ENCODE measurements at places on chromosomes 11 and 22.

DNA sequence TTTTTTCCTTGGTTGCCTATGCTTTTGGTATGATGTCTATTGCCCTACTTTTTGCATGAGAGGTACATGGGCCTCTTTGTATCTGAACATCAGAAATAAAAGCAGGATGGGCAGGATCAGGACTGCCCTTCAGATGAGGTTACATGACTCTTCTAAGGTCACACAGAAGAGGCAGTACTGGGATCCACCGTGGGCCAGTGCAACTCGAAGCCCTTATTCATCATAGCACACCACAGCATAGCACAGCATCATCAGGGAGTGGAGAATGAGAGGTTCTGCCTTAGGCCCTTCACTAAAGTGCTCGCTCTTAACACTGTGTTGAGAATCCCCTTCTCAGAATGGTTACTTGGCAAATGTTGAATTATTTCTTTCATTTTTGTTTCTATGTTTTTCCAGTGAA is 88.3 kb downstream of the C22orf31 start:
- DNase-seq = no peak

DNA sequence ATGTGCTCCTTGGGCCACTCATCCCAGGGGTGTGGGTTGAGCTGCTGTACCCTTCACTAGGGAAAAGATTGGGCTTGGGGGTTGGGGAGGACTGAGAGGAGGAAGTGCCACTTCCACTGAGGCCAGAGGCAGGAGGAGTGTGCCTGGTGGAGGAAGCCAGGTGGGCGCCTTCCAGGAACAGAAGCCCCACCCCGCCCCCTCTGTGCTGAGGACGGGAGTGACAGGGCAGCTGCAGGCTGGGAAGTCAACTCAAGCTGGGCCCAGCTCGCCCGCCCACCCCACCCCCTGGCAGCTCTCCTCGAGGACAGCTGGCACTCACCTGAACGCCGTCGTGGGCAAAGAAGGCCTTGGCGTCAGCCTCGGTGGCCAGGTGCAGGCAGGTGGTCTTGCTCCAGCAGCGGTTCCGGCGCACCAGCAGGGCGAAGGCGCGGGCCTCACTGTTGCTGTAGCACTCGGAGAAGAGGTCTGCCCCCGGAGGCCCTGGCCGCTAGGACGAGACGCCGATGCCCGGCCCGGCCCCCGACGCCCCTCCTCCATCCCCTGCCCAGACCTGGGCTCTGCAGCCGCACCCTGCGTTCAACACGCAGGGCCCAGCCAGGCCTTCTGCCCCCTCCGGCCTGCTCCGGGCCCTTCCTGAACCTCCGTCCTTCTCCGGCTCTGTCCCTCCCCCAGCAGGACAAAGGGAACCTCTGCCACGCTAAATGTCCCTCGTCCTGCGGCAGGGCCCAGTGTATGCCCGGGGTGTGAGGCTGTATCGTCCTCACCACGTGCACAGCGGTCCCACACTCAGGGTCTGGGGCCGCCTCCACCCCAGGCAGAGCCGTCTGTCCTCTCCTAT is 13.4 kb downstream of the TSSC4 start:
- no peak for DNase-seq

- no peak for DNase-seq
Measured at GRCh38 chr11:65394125-65394536, 7.7 kb downstream of the FRMD8 start.

DNA sequence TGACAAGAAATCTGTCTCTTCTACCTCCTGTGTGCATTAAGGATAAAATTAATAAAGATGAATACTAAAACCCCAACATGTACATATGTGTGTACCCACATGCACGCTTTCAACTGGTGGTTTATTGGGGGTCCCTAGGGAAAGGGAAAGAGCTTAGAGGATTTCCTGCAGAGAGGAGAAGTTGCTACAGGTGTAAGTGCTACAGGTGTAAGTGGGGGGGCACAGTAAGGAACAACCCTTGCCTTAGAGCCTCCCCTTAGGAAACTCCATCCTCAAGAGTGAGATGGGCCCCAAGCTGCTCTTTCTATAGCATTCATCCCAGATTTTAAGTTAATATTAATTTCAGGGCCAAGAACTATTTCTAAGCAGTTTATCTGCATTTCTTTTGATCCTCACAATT is 11.9 kb upstream of the ABCC8 start:
- DNase-seq = no peak

GRCh38 chr22:31569126-31569525 is 72.8 kb downstream of the SFI1 start:
- no peak for DNase-seq

DNA sequence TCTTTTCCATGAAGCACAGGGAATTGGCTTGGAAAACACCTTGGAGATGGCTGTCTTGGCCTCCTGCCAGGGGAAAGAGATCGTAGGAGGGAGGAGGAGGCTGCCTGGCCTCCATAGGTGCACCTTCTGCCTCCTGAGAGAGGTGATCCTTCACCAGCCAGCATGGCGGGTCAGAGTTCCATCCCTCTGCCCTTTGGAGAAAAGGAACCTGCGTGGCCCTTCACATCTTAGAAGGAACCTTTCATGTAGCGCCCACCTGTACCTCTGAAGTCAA is 58.2 kb upstream of the DRD2 start:
- DNase-seq = no peak

DNA sequence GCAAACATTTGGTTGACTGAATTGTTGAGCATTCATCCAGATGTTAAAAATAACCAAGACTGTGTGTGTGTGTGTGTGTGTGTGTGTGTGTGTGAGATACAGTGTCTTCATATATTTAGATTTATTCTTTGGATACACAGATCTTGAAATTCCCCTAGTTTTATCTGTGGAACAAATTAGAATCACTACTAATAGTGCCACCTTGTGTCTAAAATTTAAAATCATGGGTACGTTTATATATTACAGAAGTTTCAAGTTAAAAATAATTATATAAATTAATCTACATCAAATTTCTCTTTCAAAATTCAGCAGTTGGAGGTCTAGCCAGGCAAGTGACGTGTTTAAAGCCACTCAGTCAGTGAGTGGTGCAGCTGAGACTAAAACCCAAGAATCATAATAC is 1566.2 kb upstream of the TENM4 start:
- DNase-seq = no peak

GRCh38 chr11:118342503-118343161 is at the start of gene CD3D:
Gene CD3D (minus strand): TSS chr11:118342705. CDS start chr11:118342607, 98 bp downstream.
- no peak for DNase-seq

- DNase-seq = no peak
Measured at GRCh38 chr22:20234760-20235388, 33.2 kb downstream of the RTN4R start.

DNA sequence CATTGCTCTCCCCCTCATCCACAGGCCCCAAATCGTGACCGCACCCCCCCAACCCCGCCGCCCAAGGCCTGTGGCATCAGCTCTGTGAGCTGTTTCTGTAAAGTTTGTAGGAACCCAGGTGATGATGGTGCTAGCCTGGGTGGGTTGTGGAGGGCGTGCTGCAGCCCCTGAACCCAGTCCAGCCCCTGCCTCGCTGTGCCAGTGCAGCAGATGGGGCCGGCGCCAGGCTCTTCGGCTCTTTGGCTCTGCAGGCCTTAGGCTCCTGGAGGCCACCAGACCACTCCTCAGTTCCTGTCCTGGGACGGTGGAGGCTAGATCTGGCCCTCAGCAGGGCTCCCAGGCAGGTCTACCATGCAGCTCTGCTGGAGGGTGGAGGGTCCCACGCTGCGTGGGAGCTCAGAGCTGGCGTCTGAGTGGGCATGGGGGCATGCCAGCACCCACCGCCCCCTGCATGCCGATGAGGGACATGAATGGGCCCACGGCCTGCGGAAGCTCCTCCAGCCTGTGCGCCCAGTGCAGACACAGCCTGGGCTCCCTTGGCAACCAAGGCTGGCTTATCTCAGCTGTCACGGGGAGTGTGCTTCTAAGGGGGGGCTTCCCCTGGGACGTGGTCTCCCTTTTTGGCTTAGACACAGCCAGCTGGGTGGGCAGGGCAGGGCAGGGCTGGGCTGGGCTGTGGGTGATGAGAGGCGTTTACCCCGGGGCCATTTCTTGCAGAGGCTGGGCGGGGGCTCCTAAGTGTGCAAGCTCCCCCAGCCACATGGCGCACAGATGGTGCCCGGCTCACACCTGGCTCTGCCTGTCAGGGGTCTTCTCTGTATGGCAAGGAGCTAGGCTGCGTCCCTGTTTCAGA is 1187.6 kb downstream of the BRD1 start:
- DNase-seq = no peak

DNA sequence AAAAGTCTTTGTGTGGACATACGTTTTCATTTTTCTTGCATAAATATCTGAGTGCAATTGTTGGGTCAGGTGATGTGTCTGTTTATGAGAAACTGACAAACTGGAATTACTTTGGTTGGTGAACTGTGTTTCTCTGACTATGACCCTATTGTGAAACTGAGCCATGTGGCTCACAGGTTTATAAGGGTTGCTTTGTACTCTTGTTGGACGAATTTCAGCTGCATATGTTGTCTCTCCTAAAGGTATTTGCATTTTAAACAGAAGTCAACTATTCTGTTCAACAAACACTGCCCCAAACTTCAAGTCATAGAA is 34.4 kb upstream of the RASD2 start:
- peak; percentile 46 for DNase-seq

GRCh38 chr22:37228106-37229011 is 15.7 kb downstream of the RAC2 start:
- DNase-seq = no peak

DNA sequence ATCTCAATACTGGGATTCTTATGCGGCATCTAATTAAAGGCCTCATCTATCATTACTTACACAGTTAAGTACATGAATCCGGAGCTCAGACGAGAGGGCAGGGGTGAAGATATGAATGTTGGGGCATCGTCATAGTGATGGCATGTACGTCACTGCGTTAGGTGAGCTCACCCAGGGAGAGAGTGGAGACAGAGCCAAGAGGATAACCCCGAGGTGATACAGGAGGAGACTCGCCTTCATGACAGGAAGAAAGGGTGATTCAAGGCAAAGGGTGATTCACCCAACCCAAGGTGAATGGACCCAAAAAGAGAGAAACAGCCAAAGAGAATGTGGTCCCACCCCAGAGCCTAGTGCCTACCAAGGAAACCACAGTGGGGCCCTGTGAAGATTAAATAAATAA is 132.9 kb upstream of the BLID start:
- DNase-seq = no peak

DNA sequence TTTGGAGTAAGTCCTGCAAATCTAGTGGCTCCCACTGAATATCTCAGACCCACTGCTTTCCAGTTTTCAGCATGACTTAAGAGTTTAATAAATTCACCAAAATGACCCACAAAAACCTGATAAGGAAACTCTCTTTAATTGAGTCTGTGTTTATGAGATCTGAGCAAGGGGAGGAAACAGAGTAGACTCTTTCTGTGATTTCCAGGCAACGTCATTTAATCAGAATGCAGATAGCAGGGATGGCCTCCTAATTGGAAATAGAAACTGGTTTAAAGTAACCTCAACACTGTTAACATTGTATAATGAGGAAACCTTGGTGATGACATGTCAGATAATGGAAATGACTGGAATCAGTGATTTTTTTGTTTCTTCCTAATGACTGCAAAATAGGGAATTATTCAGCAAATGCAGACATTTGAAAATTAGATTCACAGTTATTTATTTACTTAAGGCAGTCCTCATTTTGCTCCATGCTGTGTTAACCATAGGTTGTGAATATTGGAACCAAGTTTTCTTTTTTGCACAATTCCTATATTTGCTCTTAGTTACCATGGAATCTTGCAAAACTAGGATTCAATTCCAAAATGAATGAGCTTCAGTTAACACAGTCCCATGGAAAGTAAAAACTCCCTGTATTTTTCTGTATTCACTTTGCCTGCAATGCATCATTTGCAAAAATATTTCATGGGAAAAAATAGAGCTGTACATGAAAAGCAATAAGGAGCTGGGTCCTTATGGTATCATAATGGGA is 1324.5 kb downstream of the LRRC4C start:
- no peak for DNase-seq

DNA sequence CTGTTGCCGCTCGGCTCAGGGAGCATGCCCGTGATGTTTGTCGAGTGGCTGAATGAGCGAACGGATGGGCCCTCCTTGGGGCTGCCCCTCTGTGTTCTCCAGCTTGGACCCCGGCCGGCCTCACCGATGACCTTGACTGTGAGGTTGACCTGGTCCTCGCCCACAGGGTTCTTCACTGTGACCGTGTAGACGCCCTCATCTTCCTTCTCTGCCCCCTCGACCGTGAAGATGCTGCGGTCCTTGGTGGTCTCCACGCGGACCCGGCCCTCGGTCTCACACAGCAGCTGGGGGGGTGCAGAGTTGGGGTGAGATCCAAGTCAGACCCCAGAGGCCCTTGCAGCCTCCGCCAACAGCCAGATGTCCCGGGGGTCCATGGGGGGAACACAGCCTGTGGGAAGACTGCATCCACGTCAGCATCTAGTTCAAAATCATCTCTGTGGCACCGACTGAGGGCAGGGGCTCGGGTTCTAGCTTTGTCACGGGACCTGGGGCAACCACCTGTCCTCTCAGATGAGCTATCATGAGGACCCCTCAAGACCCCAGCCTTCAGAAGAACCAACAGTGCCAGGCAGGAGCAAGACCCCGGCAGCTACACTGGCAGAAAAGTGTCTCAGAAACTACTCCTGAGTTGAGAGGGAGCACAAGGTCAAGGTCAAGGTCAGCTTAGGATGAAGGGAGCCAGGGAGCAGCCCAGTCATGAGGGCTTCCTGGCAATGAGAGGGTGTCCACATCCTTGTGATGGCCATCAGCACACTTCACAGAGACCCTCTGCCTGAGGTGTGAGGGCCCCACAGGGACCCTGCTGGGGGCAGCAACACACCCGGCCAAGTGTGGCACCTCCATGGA is 13.9 kb downstream of the MYBPC3 start:
- DNase-seq = no peak

DNA sequence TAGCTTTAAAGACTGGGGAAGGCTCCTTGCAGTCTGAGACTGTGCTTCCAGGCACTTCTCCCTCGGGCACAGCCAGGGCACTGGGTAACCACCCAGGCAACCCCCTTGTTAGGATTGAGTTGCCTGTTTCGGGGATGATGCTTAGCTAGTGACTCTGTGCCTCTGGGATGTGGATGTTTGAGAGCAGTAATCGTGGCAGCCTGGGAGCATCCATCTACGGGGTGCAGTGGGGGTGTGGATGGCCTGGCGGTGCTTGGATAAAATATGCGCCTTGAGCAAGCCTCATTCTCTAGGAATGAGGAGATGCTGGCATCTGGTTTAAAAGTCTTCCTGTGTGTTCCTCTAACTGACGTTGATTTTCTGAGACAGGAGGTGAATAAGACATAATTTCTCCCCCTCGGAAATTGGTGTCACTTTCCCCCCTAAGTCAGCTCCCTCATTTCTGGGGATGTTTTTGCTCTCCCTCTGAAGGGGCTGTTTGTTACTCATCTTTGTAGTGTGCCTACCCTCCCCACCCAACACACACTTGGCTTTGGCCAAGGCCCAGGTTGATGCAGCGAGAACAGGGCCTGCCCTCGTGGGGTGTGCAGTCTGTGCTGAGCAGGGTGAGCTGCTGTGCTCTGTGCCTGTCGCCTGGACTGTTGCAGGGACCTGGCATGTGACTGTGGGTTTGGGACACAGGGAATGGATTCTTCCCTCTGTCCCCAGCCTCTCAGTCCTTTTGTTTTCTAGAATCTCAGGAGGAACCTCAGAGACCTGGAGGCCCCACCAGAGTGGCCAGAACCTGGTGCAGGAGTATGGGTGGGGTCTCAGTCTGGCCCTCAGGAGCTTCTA is 2.0 kb downstream of the GNAZ start:
- no peak for DNase-seq

Data from AG04450 (cell line).